Kidney epithelial cell (primary cell): ENCODE measurements at places on chromosomes 3 and 15.
A peak's percentile ranks its signal among the peaks of the same experiment; 100 is the strongest.

GRCh38 chr3:13681931-13682330 is 133.0 kb downstream of the FBLN2 start:
- DNase-seq = no peak

- no peak for DNase-seq
These were observed 135.7 kb downstream of the SLC9A9 start for GRCh38 chr3:143712522-143712921.

DNA sequence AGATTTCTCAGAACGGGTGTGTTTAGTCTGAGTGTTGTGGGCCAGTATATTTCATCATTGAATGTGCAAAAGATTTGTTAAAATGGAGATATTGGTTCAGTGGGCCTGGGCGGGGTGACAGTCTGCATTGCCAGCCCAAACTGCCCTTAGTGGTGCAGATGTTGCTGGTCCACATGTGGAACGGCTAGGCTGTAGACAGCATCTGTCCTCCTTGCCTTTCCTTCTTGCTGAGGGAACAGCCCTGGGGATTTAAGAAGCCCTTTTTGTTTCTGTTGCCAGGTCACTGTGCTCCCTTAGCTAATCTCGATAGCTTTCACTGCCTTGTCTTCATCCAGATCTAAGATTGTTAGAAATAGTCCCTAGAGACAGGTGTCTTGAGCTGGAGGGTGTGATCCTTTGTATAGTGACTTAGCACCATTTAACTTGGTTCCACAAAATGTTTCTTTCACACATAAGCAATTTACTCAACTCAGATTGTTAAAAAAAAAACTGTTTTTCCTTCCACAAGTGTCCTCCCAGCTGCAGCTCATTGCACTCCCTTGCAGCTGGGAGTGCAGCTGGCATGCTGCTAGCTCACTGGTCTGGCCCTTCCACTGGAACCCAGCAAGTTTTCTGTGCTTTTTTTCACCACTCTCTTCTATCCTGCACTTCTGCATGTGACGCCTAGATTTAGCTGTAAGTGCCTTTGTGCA is 37.5 kb downstream of the GAP43 start:
- no peak for DNase-seq

DNA sequence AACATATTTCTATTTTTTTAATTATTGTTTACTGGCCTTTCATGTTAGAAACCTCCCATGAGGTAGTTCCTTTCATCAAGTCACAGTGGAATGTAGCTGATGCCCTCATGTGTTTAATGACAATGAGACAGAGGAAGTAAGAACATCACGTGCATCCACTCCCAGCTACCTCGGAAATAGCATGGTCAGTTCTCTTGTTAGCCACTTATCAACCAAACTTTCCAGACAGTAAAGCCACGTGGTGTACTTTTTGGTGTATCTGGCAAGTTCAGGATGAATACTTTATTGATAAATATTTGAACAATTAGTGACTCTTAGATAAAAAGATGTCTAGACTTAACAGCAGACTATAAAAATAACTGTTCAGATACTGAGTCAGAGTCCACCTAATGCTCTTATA is 781.7 kb downstream of the MECOM start:
- no peak for DNase-seq

DNA sequence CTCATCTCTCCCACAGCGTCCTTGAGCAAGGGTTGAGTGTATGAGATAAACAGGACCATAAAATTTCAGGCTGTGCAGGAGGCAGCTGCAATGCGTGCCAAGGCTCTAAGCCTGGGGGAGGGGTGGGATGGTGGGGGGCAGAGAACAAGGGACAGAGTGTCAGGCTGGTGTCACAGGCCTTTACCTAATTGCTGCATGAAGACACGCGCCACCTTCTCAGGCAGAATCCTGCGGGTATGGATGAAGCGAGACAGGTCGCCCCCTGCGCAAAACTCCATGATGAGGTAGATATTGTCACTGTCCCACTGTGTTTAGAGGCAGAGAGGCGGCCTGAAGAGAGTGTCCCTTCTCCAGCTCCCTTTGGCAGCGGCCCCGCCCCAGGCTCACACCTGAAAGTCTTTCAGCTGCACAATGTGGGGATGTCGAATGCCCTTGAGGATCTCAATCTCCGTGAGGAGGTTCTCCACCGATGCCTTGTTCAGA is 1.0 kb downstream of the ULK3 start:
- DNase-seq = no peak

DNA sequence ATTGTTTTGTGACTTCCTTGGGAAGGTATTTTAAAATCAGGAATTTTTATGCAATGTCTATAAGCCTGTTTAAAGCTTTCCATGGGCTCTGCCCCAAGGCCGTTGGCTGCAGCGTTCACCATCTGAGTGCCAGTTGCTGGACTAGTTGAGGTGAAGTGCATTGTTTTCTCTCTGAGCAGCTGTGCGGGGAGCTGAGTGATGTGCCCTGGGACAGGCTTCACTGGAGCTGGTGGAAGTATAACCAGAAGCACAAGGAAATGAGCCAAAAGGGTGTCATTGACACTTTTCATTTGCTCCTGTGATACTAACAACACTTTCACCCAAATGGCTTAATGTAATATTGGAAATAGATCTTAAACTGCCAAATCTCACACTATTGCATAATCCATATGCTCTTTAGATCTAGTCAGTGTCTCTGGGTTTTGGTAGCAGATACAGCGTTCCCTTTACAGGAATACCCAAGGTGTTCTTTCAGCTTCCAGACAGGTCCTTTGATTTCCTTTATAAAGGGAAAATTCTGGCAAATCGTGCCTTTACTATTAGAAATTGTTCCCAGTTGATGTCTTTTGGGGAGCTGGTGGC is 29.2 kb downstream of the APH1B start:
- DNase-seq = peak; percentile 47
